CD8-positive, alpha-beta memory T cell (primary cell): ENCODE measurements at places on chromosomes 12 and 14. TPM values are rescaled to one million over a fixed set of nuclear protein-coding genes. Genes with fewer than 3 reads are reported as not detected.
A peak's percentile ranks its signal among the peaks of the same experiment; 100 is the strongest.

Gene OTX2
- total RNA-seq = not detected

Gene PPP1R36
- 0.22 TPM for total RNA-seq

Gene TMTC1
- not detected for total RNA-seq

Gene LRRC43
- total RNA-seq = 0.26 TPM

Gene GPR84
- 0.15 TPM for total RNA-seq

DNA sequence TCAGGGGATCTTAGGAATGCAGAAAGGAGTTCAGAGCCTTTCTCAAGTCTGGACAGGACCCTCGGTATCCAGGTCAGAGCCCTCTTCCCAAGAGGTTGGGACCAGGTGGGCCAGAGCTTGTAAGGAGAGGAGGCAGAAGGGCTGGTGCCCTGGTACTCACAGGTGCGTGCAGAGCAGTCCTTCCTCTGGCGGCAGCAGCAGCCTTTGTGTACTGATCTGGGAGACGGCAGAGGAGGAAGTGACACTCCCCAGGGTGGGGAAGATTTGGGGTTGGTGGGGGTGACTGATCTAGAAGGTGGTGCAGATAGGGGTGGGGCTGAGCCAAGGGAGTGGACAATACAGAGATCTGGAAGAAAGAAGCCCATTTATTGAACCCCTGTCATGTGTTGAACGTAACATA, at the start of gene ITGB7:
ITGB7 (minus strand) TSS at position 210 of the 400 bp plus-strand sequence. CDS start 6,808 bp downstream, outside the sequence.
- H3K36me3 ChIP-seq = peaks cover 10% of the 10 kb centered on the region
- peak within 1 kb of the TSS; percentile 55 for H3K27ac ChIP-seq
- no peaks in the 10 kb centered on the region for H3K27me3 ChIP-seq

DNA sequence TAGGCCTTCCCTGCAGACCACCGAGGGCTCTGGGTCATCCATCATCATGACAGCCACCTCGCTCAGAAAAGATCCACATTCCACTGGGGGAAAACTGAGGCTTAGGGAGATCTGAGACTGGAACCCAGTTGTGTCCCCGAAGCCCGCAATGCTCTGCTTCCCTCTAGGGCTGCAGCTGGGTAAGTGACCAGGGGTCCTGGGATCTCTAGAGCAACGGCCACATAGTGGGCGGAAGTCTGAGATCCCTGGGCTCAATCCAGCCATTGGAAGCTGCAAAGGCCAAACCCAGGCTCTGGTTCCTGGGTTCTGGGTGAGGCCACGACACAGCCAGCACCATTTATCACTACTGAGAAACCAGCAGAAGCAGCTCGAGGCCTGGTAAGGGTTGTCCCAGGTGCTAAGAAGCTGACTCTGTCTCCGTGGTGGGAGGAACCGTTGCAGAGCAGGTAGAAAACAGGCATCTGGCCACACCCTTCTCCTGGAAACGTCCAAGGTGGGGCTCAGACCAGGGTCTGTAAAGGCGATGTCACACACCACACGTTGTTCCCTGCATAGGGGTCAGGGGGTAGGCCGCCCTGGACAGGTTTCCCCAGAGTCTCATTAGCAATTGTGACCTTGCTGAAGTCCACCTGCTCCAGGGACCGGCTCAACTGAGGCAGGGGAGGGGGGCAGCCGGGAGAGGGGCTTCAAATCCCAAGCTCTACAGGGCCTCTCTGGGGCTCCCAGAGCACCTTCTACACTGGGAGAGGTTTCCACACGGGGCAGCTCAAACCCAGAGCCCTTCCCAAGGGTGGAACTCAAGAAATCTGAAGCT, 38.6 kb downstream of the BCL11B start:
- no peak for DNase-seq
- no peaks in the 10 kb centered on the region for H3K27me3 ChIP-seq
- H3K4me1 ChIP-seq = peaks cover 97% of the 10 kb centered on the region

- H3K27ac ChIP-seq = no peak overlapping the region
- no peak for DNase-seq
- H3K36me3 ChIP-seq = no peaks in the 10 kb centered on the region
- H3K4me1 ChIP-seq = no peaks in the 10 kb centered on the region
- no peaks in the 10 kb centered on the region for H3K27me3 ChIP-seq
Observed at GRCh38 chr12:85468356-85469157, 188.5 kb downstream of the ALX1 start.

- no peaks in the 10 kb centered on the region for H3K27me3 ChIP-seq
- H3K27ac ChIP-seq = no peak overlapping the region
- no peak for DNase-seq
- H3K36me3 ChIP-seq = no peaks in the 10 kb centered on the region
- H3K4me1 ChIP-seq = no peaks in the 10 kb centered on the region
- no peak overlapping the region for H3K4me3 ChIP-seq
Observed at GRCh38 chr12:119500209-119500608, 93.4 kb upstream of the TMEM233 start.

- peaks cover 30% of the 10 kb centered on the region for H3K4me1 ChIP-seq
- H3K27ac ChIP-seq = no peak overlapping the region
- peak; percentile 65 for DNase-seq
- H3K27me3 ChIP-seq = no peaks in the 10 kb centered on the region
Observed at GRCh38 chr14:20631023-20631879, 10.2 kb downstream of the OR6S1 start.

GRCh38 chr12:46258129-46258528, 10.7 kb downstream of the SLC38A1 start:
- no peak overlapping the region for H3K4me3 ChIP-seq
- no peak overlapping the region for H3K27ac ChIP-seq
- H3K27me3 ChIP-seq = no peaks in the 10 kb centered on the region
- no peak for DNase-seq

DNA sequence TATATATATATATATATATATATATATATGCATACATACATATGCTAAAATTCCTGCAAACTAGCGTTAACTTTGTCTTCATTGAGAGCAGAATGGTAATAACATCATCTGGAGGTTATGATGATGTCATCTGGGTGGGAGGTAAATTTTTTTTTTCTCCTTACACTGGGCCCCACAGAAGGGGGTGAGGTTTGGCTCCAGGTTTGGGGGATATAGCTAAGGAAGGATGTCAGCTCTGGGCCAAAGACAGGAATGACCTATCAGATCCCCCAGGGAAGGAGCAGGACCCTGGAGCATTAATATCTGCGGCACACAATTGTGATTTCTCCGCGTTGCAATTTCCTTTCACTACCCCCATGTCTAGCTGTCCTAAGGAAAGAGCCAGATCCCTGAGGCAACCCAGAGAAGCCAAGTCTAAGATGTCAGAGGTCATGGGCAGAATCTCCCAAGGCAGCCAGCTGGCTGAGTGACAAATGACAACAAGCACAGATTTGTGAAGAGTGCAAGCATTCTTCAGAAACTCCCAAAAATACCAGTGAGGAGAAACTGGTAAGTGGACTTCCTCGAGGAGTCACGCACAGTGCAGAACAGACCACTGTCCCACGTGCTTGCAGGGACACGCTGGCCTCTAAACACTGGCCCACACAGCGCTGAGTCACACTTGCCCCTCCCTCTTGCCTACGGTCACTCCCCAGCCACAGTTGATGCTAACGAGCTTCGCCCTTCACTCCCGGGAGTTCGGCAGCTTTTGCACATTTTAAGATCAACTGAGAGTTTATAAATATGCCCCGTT, 9.9 kb downstream of the UBC start:
- DNase-seq = no peak
- H3K27ac ChIP-seq = peak overlapping the region; percentile 38
- H3K4me3 ChIP-seq = no peak overlapping the region
- H3K27me3 ChIP-seq = no peaks in the 10 kb centered on the region

GRCh38 chr12:6950811-6951540, at the start of gene PTPN6:
Gene PTPN6, plus strand, starts transcription at chr12:6951356. Its CDS starts 157 bp downstream, at chr12:6951513.
- H3K36me3 ChIP-seq = peaks cover 9% of the 10 kb centered on the region
- H3K27ac ChIP-seq = peak within 1 kb of the TSS; percentile 71
- H3K4me1 ChIP-seq = peaks cover 76% of the 10 kb centered on the region
- no peaks in the 10 kb centered on the region for H3K27me3 ChIP-seq
- DNase-seq = peak; percentile 56

GRCh38 chr14:26282578-26282977, 315.3 kb downstream of the NOVA1 start:
- no peaks in the 10 kb centered on the region for H3K36me3 ChIP-seq
- no peak overlapping the region for H3K27ac ChIP-seq
- no peak for DNase-seq
- no peak overlapping the region for H3K4me3 ChIP-seq
- H3K27me3 ChIP-seq = no peaks in the 10 kb centered on the region
- no peaks in the 10 kb centered on the region for H3K4me1 ChIP-seq

DNA sequence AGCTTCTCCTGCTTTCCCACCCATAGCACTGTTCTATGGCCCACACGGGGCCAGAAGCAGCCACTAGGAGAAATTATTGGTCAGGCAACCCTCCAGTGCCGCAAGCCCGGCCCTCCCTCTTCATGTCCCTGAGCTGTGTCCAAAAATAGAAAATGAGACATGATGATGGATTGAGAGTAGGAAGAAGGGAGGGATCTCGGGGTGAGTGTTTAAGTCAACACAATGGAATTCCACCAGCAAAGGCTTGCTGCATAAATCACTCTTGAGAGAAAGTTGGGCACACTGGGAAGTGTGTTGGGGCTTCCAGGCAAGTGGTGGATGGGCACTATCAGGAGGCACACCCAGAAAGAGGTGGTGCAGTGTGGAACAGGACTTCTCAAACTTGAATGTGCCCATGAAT, 94.2 kb downstream of the LLPH start:
- no peak overlapping the region for H3K4me3 ChIP-seq
- no peak for DNase-seq
- no peaks in the 10 kb centered on the region for H3K36me3 ChIP-seq
- no peak overlapping the region for H3K27ac ChIP-seq
- H3K4me1 ChIP-seq = no peaks in the 10 kb centered on the region
- no peaks in the 10 kb centered on the region for H3K27me3 ChIP-seq

- no peaks in the 10 kb centered on the region for H3K36me3 ChIP-seq
- H3K4me3 ChIP-seq = no peak overlapping the region
- H3K27ac ChIP-seq = no peak overlapping the region
- H3K4me1 ChIP-seq = peaks cover 40% of the 10 kb centered on the region
Observed at GRCh38 chr12:94202245-94203180, 54.1 kb downstream of the PLXNC1 start.

DNA sequence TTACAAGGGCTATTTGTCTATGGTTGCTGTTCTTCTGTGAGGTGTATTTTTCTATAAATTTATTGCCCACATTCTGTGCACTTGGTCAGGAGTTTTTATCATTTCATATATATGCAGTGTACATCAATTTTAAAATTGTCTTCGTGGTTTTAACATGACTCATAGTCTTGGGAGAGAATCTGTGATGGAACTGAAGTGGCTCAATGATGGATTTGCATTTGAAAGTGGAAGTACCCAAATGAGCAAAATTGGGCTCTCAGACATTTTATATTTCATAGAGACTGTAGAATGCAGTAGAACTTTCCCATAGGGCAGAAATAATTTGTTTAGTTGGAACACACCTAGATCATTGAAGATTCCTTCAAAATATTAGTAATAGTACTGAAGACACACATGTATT, 1.9 kb upstream of the SCFD1 start:
- peaks cover 27% of the 10 kb centered on the region for H3K4me1 ChIP-seq
- peaks cover 3% of the 10 kb centered on the region for H3K36me3 ChIP-seq
- no peaks in the 10 kb centered on the region for H3K27me3 ChIP-seq

DNA sequence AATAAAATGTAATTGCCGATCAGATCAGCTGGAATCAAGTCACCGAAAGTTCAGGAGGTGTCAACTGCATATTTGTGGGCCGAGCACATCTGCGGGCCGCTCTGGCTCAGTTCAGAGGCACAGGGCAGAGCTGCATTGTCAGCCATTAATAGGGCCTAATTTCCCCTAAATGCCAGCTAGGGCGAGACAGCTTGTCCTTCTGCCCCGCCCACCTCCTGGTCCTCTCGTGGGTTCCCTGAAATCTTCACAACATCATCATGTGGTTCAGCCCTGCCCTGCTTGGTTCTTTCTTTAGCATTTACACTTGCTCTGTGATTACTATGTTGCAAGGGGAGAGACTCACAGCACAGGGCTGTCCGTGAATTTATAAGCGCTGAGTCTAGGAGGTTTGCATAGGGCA, 148.9 kb downstream of the CHST11 start:
- H3K27me3 ChIP-seq = no peaks in the 10 kb centered on the region
- no peaks in the 10 kb centered on the region for H3K36me3 ChIP-seq
- no peak overlapping the region for H3K4me3 ChIP-seq
- H3K27ac ChIP-seq = no peak overlapping the region

DNA sequence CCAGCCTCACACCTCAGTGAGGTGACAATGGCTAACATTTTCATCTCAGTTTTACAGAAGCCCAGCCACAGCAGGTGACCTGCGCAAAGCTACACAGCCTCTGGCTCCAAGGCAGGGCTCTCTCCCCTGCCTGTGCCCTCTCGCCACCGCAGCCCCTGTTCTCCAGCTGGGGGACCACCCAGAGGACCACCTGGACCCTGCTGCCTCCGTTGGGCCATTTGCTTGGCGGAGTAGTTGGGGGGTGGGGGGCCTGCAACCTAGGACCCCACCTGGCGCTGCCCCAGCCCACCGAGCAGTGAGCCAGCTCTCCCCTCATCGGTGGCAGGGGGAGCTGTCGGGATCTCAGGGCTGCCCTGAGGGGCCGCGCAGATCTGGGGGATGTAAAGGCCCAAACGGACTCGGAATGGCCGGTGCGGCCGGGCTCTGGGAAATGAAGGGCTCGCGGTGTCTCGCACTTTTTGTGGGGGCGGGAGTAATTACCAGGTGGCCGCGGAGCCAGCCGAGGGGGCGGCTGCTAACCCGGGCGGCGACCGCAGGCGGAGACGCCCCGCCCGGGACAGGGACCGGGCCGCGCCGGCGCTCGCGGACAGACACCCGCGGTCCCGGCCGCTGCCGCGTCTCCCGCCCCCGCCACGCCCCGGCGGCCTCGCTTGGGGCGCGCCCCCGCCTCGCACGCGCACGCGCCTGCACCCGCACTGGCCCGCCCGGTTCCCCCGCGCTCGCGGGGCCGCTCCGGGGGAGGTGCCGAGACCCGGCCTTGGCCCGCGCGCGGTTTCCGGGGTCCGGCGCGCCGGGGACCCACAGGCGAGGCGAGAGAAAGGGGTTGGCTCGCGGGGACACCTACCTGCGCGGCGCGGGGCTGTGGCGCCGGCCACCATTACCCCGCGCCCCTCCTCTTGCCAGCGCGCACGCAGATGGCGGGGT, 8.6 kb upstream of the GPR68 start:
- H3K27ac ChIP-seq = peak overlapping the region; percentile 65
- no peaks in the 10 kb centered on the region for H3K36me3 ChIP-seq
- peaks cover 69% of the 10 kb centered on the region for H3K4me1 ChIP-seq
- DNase-seq = peak; percentile 69
- no peaks in the 10 kb centered on the region for H3K27me3 ChIP-seq

DNA sequence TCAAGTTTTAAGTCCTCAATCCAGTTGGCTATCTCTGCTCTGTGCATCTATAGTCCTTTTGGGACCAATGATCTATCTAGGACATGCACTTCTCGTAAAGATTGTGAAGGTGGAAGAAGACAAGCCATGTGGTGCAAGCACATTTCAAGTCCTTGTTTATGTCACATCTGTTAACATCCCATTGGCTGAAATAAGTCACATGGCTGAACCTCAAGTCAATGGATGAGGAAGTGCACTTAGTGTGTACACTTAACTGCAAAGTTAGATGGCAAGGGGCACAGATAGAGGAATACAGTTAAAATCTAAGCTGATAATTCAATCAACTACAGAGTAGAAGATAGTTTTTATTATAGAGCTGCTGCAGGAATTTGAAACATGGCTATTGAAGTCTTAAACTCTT, 362.8 kb upstream of the TBX3 start:
- no peaks in the 10 kb centered on the region for H3K27me3 ChIP-seq
- H3K36me3 ChIP-seq = no peaks in the 10 kb centered on the region
- no peak for DNase-seq
- no peaks in the 10 kb centered on the region for H3K4me1 ChIP-seq
